Calu3 (cell line): ENCODE measurements at places on chromosomes 6 and 20. TPM values are rescaled to one million over a fixed set of nuclear protein-coding genes. Genes with fewer than 3 reads are reported as not detected.

- H3K4me1 ChIP-seq: peaks cover 19% of the 10 kb centered on the region
- no peak overlapping the region for H3K4me3 ChIP-seq
- no peak for DNase-seq
These were observed 111.9 kb downstream of the HIVEP2 start for GRCh38 chr6:142833054-142833453.

GRCh38 chr6:147867433-147868226 lies 359.1 kb downstream of the SAMD5 start:
- no peaks in the 10 kb centered on the region for H3K4me1 ChIP-seq
- H3K36me3 ChIP-seq: no peaks in the 10 kb centered on the region
- no peak overlapping the region for H3K27ac ChIP-seq
- H3K27me3 ChIP-seq: no peaks in the 10 kb centered on the region
- no peak overlapping the region for H3K4me3 ChIP-seq

DNA sequence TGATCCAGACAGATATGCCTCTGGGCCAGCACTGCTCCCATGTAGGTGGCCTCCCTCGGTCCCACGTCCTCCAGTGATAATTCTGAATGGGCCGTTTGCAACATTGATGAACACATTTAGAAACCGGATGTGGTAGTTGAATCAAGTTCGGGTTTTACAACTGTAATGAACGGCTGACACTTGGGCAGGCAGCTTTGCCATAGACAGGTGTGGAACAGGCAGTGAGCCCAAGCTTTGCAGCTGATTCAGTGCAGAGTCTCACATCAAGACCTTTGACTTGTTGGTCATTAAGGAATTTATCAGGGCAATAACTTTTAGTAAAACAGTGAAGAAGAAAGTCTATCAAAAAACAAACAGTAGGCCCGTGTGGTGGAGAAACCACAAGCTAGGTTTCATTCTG lies 466.6 kb upstream of the AGPAT4 start:
- no peaks in the 10 kb centered on the region for H3K27me3 ChIP-seq
- H3K4me1 ChIP-seq: peaks cover 7% of the 10 kb centered on the region
- DNase-seq: no peak
- no peak overlapping the region for H3K27ac ChIP-seq
- H3K36me3 ChIP-seq: no peaks in the 10 kb centered on the region
- H3K4me3 ChIP-seq: no peak overlapping the region

DNA sequence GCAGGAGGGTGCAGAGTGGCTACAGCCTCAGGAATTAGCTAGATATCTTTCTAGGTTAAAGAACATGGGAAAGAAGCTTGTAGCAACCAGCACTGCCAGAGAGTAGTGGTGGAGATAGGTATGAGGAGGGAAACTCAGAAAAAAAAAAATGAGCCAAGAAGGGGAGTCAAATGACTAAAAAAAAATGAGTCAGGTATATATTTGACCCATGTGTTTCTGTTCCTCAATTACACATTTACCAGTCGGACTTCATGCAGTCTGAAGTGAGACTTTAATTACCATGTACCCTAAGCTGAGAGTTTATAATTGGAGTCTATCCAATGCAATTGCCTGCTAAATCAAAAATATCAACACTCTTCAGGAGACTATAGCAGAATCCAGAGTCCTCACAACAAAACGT lies 964.6 kb downstream of the HACE1 start:
- no peak for DNase-seq
- no peaks in the 10 kb centered on the region for H3K27me3 ChIP-seq
- H3K36me3 ChIP-seq: no peaks in the 10 kb centered on the region
- no peak overlapping the region for H3K4me3 ChIP-seq

DNA sequence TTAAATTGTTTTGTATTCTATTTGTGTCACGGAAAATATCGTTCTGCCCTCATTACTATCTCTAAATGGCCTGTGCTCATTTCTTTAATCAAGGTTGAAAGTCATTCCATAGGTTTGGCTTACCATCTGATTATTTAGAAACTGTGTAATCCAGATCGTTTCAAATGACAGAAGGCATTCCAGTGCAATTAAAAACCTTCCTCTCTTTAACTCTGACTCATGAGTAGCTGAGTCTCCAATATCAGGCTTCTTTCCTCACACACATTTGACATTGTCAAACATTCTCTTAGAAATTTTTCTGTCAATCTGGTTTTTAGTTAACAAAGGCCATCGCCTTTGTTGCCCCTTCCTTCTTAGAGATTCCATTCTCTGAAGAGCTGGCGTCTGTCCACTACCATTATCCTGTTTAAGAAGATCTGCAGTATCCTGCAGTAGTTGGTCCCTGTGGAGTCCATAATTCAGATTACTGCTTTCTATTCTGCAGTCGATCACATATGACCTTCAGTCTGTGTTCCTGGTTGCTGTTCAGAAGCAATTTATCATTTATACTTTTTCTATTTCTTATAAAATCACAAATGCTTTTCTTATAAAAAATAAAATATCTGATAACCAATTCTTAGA lies 3.9 kb upstream of the TRDN start:
- H3K27me3 ChIP-seq: no peaks in the 10 kb centered on the region
- no peaks in the 10 kb centered on the region for H3K4me1 ChIP-seq
- H3K27ac ChIP-seq: no peak overlapping the region
- DNase-seq: no peak

DNA sequence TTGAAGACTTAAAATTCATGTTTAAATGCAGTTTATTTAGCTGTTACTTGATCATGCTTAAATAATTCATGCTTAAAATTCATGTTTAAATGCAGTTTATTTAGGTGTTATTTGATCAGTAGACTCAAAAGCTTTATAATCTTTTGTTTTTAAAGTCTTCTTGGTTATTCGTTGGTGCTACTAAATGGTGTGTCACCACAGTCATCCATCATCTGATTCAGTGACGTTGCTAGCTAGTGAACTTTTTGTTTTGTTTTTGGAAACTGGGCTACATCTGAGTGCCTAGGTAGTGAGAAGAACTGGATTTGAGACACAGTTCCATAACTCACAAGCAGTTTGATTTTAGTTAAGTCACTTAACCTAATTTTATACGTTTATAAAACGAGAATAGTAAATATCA lies 20.9 kb downstream of the SCAF8 start:
- DNase-seq: no peak
- H3K36me3 ChIP-seq: no peaks in the 10 kb centered on the region
- no peak overlapping the region for H3K4me3 ChIP-seq
- peaks cover 18% of the 10 kb centered on the region for H3K4me1 ChIP-seq

DNA sequence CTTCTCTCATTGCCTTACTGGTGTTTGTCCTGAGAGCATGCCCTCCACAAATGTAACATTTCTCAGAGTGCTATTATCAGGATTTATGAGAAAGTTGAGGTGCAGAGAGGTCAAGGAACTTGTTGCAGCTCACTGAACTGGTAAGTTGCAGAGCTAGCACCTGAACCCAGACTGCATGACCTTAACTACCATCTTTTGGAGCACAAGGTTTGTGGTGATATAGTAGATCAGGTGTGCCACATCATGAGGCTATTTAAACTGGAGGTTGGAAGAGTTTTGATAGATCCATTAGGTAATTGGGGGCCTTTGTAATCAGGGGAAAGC lies 112.0 kb upstream of the CITED2 start:
- no peak overlapping the region for H3K27ac ChIP-seq
- no peaks in the 10 kb centered on the region for H3K36me3 ChIP-seq
- H3K27me3 ChIP-seq: no peaks in the 10 kb centered on the region
- H3K4me3 ChIP-seq: no peak overlapping the region
- no peak for DNase-seq

DNA sequence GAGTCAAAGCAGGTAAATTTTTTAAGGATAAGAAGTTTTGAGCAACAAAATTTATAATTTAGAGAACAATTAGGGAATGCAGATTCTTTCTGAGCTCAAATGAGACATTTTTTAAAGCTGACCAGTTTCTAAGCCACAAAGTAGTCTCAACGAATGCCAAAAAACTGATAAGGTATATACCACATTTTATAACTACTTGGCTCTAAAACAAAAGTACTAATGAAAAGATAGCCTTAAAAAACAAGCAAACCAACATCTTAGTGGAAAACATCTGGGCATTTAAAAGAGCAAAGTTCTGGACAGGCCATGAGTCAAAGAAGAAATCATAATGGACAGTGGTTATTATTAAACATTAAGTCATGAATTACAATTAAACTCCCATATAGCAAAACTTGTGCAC lies 23.2 kb upstream of the RNF146 start:
- DNase-seq: no peak
- no peak overlapping the region for H3K27ac ChIP-seq
- H3K4me3 ChIP-seq: no peak overlapping the region
- no peaks in the 10 kb centered on the region for H3K27me3 ChIP-seq
- H3K4me1 ChIP-seq: no peaks in the 10 kb centered on the region

Gene TBX18
- 48.5 and 49.2 TPM in 2 replicates for total RNA-seq

Gene IL17A
- not detected in 2 replicates for total RNA-seq

Gene SRMS
- total RNA-seq: not detected in 2 replicates
